ENCODE measurements at places on chromosomes 1 and 21.
A peak's percentile ranks its signal among the peaks of the same experiment; 100 is the strongest.

- DNase-seq, result no peak
These were observed 83.9 kb upstream of the BMP8A start for GRCh38 chr1:39407510-39407895.

DNA sequence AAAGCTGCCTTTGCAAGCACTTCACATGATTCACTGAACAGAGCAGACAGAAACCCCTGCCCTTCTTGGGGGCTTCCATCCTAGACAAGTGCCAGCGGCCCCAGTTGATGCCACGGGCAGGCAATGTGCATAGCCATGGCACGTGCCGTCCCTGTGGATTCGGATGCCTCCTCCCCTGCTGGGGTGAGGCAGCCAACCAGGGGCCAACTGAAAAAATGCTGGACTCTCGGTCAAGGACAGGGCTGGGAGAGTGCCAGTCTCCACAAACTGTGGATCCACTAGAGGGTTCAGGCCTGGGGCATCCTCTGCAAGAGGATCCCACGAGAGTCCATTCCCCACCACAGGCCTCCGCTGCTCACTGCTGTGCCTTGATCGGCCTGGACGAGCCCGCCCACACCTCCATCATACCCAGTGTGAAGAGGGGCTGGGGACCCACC lies 3.8 kb downstream of the JMJD4 start:
- DNase-seq, result no peak

GRCh38 chr1:94926126-94926914 lies 590 bp downstream of the CNN3 start:
- DNase-seq, result peak; percentile 9

- no peak for DNase-seq
These were observed 24.5 kb downstream of the HUNK start for GRCh38 chr21:31897311-31897710.

DNA sequence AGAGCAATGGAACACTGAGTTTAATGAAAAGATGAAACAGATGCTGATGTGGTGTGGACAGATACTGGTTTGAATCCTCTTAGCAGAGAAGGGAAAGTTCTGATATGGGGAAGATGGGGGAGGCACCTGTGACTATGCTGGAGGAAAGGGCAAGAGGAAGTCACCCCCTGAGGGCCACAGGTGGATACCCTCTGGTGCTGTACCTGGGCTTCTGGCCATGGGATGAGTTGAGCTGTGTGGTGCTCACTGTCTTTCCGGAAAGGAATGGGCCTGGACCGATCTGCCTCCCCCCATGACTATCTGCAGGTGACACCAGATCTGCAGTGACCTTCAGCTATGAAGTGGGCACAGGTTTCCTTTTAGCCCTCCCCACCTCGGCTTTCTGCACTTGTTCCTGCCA lies 52.4 kb downstream of the IER5 start:
- DNase-seq, result no peak

DNA sequence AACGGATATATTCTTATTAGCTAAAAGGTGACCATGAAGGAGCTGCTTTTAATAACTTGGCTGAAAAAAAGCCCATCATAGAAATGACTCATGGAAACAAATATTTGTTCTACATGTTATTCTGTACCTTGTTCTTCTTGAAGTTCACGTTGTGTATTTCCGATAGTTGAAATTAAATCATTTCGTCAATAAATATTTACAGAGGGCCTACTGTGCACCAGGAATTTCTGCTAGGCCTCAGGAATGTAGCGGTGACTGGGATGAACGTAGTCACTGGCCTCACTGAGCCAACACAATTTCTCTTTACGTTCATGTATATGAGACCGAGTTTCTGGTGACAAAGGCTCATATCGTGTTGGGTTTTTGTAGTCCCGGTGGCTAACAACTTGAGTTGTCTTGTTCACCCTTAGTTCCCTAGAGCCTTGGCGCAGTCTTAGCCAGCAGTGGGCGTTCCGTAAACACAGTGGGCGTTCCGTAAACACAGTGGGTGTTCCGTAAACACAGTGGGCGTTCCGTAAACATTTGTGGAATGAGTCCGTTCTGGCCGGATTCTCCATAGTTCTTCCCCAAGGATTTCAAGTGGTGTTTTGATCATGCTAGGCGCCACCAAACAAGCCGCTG lies 53.2 kb upstream of the VAMP3 start:
- no peak for DNase-seq

GRCh38 chr1:156797212-156797871 lies 19.3 kb downstream of the SH2D2A start:
- peak; percentile 62 for DNase-seq
